Fibroblast of mammary gland (primary cell): ENCODE measurements at places on chromosomes 7 and 10.

GRCh38 chr7:64509583-64509982, 53.3 kb downstream of the ZNF680 start:
- peak; percentile 11 for DNase-seq

DNA sequence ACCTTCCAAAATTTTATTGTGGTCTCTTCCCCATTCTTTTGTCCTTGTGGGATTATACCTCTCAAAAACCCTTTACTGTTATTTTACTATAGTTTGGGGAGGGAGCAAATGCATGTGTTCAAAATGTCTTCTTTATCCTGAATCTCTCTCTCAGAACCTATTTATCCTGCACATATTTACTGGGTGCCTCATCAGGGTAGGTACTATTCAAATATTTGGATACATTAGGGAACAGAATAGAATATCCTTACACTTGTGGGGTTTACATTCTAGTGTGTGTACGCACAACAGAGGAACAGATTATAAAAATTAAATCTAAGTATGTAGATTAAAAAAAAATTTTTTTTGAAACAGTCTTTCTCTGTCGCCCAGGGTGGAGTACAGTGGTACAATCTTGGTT, 48.6 kb downstream of the SCD start:
- DNase-seq, result no peak

GRCh38 chr10:75050149-75050919, 61.1 kb upstream of the SAMD8 start:
- no peak for DNase-seq

GRCh38 chr7:150790416-150791075, 9.6 kb downstream of the TMEM176B start:
- no peak for DNase-seq

GRCh38 chr7:21430575-21430954, 2.7 kb downstream of the SP4 start:
- no peak for DNase-seq

DNA sequence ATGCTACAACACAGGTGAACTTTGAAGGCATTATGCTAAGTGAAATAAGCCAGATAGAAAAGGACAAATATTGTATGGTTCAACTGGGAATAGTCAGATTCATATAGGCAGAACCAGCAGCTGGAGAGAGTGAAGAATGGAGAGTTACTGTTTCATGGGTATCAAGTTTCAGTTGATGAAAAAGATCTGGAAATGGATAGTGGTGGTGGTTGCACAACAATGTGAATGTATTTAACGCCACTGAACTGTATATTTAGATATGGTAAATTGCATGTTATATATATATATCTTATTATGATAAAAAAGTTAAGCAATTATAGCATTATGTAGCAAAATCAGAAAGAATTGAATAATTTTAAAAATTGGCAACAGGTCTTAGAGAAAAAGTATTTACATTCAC, 3.9 kb downstream of the LMBR1 start:
- peak; percentile 53 for DNase-seq

DNA sequence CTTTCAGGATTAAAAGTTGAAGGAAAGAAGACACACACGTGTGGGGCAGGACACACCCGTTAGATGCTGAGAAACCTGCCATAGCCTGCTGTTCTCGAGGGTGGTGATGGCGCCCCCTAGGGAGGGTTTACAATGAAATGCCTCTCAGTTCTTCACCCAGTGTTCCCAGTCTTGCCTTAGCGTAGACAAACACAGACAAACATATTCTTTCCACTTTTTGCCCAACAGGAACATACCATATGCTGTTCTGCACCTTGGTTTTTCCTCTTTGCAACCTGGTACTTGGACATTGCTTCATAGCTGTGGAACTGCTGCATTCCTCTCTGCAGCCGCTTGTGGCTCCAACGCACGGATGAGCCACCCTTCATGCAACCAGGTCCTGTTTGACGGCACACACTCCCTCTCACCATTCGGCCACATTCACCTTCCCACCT, 23.3 kb upstream of the HSPA12A start:
- DNase-seq, result peak; percentile 29

DNA sequence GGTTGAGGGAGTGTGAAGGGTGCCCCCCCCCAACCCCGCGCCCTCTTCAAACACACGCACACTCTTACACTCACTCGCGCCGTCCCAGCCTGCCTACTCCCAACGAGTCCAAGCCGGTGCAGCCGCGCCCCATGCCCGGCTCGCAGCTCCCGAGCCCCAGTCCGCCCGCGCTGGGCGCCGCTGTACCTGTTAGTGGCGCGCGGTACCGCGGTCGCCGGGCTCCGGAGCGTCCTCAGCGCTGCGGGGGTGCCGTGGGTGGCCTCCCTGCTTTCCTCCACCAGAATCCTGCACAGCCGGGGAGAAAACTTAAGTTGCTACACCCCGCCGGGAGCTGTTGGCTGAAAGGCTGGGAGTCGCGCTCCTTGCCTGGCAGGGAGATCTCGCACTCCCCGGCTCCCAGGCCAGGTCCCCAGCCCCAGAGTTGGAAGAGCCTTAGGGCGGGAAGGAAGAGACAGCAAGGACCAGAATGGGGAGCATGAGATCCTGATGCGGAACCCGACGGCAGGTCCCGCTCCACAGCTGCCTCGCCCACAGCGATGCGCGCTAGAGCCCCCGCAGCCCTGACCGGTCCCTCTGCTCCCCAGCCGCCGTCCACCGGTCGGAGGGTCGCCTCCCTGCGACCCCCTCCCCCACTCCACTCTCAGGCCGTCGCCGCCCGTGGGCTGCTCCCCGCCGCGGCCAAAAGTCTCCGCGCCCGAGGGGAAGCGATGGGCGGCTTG, 863 bp downstream of the ST8SIA6 start:
- DNase-seq, result no peak
